ENCODE measurements at places on chromosomes 2 and 18.

DNA sequence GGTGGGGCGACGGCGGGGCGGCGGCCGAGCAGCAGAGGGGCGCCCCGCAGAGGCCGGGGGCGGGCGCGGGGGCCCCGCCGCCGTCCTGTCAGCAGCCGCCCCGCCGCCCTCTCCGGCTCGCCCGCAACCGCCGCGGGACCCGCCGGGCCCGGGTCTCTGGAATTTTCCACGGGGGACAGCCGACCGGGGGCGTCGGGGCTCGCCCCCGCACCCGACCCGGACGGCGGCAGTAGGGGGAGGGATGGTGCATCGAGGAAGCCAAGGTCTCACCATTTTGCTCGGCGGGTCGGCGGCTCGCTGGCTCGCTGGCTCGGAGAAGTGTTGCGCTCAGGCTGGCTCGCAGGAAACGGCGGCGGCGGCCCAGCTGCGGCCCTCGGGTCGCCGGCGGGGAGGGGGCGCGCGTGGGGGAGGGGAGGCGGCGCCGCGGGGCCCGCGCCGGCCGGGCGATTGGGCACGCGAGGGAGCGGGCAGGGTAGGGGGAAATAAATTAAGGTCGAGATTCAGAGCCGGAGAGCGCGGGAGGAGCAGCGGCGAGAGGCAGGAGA lies 405 bp downstream of the PPP3R1 start:
- DNase-seq: no peak

GRCh38 chr2:220123751-220124150 lies 496.3 kb downstream of the SLC4A3 start:
- no peak for DNase-seq

DNA sequence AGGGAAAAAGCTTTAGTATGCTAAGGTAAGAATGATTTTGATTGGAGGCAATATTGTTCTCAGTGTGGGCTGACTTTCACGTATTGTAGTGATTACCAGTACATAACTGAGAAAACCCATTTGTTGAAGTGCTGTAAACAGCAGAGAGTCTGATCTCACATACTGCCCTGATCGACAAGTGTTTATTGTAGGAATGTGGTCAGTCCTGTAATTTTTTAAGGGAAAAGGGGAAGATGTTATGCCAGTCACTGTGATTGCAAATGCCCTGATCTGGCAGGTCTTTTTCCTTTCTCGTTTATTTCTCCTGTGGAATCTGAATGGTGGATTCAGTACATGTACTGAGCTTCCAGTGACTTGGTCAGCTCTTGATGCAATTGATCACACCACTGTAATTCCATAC lies 11.5 kb downstream of the SPATS2L start:
- DNase-seq: no peak

DNA sequence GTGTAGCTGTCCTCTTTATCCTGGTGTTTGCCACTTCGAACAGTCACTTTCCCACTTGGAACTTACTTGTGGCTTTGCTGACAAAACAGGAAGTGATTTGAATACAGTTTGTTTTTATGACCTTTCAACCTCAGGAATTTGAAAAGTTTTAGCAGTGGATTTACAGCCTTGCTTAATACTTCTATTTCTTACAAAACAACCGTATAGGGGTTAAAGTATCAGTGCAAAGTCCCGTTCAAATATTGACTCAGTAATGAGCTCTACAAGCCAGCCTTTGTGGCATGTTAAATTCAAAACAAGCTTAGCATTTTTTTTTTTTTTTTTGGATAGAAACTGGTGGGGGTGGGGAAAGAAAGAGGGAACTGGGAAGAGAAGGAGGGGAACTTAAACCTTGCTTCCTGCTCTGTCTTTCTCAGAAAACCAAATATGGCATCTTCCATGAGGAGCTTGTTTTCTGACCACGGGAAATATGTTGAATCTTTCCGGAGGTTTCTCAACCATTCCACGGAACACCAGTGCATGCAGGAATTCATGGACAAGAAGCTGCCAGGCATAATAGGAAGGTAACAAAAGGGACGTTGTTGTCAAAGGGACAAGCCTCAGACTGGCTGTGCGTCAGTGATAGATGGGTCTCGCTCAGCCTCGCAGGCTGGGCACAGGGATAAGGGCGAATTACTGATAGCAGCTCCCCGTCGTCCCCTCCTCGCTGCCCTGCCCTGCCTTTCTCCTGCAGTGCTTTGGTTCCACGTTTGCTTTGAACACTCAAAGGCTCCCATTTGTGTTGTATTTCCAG lies at the start of gene HNMT:
TSS of gene HNMT (plus strand) at position 408 of the 793 bp plus-strand sequence. CDS start at position 427, 19 bp downstream.
- no peak for DNase-seq

DNA sequence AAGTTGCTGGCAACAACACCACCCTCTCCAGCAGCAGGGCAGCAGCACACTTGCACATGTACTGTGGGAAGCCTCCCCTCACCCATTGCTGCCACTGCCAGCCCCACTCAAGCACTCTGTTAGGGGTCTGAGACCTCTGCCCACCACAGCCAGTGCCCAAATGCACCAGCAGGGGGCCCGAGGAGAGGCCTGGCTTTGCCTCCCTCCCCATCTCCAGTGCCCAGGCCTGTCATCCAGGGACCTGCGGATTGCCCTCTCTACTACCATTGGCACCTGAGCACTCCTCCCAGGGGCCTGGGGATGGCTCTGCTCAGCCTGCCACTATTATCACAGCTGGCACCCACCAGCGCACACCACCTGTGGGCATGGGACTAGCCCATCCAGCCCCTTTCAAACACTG lies 175.7 kb downstream of the PMAIP1 start:
- no peak for DNase-seq

DNA sequence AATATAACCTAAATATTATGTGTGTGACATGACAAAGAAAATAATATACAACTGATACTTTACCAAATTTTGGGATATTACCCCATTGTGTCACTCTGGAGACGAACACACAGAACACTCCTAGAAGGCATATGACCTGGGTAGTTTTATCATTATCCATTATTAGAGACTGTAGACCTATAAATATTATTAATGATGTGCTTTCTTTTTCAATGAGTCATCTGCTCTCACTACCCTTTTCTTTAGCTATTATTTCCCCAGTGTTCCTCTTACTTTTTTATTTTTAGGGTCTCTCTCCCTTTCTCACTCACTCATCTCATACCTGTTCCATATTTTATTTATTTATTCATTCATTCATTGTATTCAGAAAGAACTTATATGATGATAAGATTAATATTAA lies 143.3 kb upstream of the ITGA4 start:
- DNase-seq: no peak

GRCh38 chr2:54728669-54729120 lies 5.2 kb downstream of the EML6 start:
- DNase-seq: no peak

GRCh38 chr2:97712693-97713295 lies 582 bp upstream of the ZAP70 start:
- DNase-seq: no peak

GRCh38 chr18:11998193-11998592 lies 16.9 kb downstream of the IMPA2 start:
- no peak for DNase-seq

DNA sequence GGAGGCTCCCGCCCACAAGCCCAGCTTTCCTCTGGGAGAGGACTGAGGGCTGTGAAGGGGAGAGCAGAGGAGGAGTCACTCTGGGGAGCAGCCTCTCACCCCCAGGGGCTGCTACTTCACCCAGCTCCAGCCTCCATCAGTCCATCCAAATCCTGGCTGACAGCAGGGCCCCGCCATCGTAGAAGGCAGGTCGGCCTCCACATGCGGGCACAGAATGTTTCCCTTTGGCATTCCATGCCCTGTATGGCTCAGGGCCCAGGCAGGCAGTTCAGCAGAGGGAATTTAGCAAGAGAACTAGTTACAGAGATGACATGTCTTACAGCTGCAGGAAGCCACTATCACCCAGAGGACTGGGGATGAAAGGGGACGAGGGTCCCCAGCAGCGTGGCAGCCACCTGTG lies 6.4 kb upstream of the ODC1 start:
- DNase-seq: no peak

DNA sequence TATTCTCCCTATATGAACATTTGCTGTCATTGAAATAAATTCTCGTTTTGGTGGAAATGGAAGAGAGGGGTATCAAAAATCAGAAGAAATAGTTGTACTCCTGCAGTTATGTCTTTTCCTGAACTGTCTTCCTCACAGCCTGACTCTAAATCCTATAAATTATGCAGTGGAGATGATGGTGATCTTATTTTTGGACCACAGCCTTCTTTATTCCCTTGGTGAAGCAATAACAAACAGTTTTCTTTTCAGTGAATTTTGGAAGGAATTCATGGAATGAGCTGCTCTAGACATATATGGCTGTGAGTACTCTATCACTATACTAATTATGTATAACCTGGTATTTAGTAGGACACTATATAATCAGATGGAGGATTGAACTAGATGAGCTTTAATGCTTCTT lies 1.7 kb upstream of the SLC25A12 start:
- DNase-seq: no peak

DNA sequence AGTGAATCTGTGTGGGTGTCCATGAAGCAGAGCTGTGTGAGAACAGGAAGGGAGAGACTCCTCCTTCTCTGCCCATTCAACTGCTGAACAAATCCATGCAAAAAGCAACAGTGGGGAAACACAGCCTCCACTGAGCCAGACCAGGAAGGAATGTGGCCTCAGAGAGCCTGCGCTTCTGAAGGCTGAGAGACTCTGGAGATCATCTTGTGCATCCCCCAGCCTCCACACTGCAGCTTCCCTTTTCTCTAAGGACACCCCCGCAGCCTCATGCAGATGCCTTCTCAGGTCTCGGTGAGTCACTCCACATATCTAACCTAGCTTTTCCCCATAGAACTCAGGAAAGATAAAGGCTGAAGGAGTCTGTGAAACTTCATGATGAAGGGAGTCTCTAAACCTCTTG lies 402.9 kb downstream of the TNS1 start:
- DNase-seq: no peak

- no peak for DNase-seq
Measured at GRCh38 chr2:143616452-143616851, 487.2 kb downstream of the ARHGAP15 start.

DNA sequence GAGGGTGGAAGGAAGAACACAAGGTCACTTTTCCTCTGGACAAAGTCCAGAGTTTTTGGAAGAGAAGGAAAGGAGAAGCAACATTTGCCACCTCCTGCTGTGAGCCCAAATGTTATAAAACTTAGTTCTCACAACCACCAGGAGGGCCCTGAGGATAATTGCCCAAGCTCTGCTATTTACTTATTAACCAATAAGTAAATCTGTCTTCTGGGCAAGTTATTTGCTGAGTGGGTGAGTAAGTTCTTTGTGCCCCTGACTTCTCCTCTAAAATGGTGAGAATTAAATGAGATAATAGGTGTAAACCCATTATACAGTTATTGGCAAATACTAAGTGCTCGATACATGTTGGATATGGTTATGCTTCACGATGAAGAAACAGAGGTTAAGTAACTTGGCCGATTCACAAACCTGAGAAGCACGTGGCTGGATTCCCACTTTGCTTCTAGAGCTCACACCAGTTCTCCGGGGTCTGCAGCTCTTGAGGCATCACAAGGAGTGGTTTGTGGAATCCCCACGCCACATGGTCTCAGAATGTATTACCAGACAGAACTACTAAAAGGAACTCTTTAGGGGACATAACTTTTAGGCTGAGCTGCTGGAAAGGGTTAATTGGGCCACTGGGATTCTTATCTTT lies 164.1 kb downstream of the MYCN start:
- no peak for DNase-seq

DNA sequence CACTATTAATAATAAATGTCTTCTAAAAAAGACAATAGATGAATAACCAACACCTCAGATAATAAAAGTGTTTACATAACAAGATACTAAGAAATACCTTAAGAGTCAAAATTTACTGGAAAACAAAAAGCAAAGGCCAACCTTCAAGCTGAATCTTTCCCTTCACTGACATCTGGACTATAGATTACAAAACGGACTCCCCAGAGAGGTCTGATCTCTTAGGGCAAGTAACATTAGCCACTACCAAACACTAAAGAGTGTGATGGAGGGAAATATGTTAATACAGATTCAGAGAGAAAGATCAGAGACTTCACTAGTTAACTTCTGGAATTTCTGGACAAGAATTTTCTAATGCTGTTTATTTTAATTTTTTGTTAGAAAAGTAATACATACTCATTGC lies 13.9 kb downstream of the CLASP1 start:
- no peak for DNase-seq

DNA sequence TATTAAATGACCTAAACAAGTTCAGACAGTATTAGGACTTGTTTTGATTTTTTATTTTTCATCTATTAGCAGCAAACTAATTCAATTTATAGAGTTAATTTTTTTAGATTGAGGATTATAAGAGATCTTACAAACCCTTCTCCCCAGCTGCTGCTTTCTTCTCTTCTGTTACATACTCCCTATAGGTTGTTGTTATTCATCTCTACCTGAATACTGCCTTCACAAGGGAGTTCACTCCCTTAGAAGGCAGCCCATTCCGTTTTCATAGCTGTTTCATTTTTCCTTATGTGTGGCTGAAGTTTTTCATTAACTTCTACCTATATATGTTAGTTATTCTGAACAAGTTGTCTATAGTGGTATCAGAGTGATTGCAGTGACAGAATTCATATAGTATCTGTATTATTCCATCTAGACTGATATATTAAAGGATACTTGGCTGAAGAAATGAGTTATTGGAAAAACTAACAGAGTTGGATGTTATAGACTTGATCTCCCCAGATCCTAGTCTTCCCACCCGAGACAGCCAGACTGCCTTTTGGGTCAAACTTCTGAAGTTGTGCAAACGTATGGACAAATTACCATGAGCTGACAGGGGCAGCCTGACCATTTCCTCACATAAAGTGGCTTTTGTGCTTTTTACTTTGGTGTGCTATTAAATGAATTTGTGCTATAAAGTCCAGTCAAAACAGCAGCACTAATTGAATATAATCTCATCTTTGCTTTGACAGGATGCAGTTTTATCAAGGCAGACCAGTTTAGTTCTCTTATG lies 8.7 kb downstream of the GLS start:
- no peak for DNase-seq

GRCh38 chr2:168344706-168345105 lies 97.3 kb upstream of the STK39 start:
- DNase-seq: no peak

DNA sequence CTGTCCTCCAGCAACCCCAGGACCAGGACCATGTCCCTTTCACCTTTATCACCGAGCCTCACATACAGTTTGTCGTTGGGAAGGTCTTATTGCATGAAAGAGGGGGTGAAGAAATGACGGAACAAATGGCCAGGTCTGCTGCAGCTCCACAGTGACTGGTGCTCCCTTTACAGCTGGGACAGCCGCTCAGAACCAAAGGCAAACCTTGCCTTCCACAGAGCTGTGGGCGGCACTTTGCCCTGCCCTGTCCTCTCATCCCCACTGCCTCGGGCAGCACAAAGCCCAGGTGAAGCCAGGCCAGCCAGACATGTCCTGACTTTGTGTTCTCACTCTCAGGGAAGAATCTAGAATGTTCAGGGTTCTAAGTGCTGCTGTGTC lies 961 bp downstream of the GPR55 start:
- DNase-seq: no peak

DNA sequence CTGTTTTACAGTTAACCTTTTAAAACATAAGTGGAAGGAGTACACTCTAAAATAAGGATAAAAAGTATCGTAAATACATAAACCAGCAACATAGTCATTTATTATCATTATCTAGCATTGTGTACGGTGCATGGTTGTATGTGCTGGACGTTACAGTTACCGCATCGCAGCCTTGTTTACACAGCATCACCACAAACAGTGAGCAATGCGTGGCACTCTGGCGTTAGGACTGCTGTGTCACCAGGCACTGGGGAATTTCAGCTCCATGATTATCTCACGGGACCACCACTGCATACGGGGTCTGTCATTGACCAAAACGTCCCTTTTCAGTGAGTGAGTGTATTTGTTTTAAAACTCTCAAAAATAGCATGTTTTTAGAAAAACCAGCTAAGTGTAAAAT lies 103.0 kb upstream of the SNTG2 start:
- DNase-seq: no peak

All from thoracic aorta (tissue), 2 donors.